ENCODE measurements at places on chromosomes 5 and 9.

DNA sequence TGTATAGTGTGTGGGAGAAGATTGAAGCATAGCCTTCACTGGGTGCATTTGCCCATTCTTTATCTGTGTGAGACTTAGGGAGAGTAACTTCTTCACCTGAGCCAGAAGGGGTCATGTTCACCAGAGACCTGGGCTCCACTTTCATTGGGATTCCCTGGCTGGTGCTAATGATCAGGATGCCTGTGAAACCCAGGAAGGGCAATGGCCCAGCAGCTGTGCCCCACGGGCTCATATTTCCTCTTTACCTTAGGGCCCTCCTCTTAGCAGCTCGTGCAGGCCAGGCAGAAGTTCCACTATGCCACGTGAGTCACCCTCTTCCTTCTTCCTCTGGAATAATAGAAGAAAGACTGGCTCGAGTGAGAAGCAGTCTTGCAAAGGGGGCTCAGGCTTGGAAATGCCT is 5.0 kb downstream of the PPARGC1B start:
- no peak for DNase-seq

DNA sequence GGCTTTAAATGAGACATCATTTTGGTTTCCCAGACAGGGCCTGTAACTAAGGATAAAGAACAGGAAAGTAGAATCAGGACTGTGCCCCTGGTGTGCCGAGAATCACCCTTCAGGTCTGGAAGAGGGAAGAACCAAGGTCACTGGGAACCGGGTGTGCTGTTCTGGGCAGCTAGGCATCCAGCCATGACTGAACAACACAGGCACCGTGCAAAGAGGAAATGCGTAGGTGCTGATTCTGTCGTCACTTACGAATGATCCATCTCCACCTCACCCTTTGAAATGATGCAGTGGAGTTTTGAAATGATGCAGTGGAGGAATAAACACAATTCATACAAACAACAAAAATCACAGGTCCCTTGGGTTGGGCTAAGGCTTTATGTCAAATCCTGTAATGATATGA is 64.4 kb downstream of the MAP1B start:
- DNase-seq: no peak

GRCh38 chr5:74030371-74030770 is 404.4 kb downstream of the ARHGEF28 start:
- no peak for DNase-seq

- DNase-seq: no peak
Observed at GRCh38 chr5:124628721-124629596, 117.5 kb downstream of the ZNF608 start.

- DNase-seq: no peak
Observed at GRCh38 chr9:32395510-32396216, 11.2 kb downstream of the ACO1 start.

GRCh38 chr5:75716715-75717081 is 539 bp downstream of the POC5 start:
- no peak for DNase-seq

GRCh38 chr5:58383448-58383847 is 76.4 kb downstream of the PLK2 start:
- DNase-seq: no peak

DNA sequence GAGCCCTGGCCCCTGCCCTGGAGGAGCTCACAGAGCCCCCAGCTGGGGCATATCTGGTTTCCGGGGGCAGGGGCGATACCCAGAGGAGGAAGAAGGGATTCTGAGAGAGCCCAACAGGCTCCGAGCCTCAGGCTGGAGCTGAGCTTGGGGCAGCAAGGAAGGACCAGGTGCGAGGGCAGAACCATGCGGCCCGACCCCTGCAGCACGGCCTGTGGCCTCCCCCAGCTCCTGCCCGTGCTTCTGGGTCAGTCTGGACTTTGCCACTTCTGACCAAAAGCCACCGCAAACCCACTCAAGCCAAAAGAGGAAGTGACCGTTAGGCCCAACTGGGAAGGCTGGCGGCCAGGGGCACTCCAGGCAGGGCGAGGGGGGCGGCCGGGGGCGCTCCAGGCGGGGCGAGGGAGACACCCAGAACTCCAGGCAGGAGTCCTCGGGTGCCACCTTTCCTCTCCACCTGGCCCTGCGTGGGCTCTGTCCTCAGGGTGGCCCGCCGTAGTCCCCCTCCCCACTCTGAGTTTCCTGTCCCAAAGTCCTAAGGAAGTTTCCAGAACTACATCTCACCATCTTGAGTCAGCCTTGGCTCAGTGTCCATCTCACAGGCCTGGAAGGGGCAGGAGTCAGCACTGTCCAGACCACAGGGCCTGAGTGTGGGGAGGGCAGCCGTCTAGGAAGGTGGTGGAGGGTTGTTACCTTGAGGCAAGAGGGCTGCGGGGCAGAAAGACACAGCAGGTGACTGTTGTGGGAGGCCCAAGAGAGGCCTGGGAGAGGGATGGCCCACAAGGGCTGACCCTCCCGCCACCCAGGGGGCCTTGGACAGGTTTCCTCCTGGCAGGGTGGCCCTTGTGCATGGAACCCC is 946 bp upstream of the LTC4S start:
- DNase-seq: no peak

- no peak for DNase-seq
Observed at GRCh38 chr9:136222906-136223285, 18.0 kb upstream of the LHX3 start.

DNA sequence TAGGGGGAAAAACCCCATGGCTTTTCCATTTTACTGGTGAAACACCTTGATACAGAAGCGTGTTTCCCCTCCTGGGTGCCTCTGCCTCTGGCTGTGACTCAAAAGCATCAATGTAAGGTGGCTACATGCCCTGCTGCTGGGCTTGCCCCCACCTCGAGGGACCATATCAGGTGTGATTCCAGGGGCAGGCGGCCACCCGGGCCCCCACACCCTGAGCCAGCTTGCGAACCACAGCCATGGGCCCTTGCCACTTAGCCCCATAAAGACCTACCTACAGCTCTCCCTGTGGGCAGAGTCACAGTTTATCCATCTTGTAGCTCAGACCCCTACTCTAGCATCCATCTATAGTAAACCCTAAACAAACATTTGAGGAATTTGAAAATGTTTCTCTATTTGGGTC is 10.8 kb downstream of the SHC3 start:
- DNase-seq: no peak

- no peak for DNase-seq
Observed at GRCh38 chr5:168413596-168413995, 72.7 kb upstream of the RARS1 start.

GRCh38 chr5:9567039-9567438 is 21.2 kb upstream of the SEMA5A start:
- DNase-seq: no peak
